Epithelial cell of prostate (primary cell): ENCODE measurements at places on chromosomes 7 and 10.
A peak's percentile ranks its signal among the peaks of the same experiment; 100 is the strongest.

DNA sequence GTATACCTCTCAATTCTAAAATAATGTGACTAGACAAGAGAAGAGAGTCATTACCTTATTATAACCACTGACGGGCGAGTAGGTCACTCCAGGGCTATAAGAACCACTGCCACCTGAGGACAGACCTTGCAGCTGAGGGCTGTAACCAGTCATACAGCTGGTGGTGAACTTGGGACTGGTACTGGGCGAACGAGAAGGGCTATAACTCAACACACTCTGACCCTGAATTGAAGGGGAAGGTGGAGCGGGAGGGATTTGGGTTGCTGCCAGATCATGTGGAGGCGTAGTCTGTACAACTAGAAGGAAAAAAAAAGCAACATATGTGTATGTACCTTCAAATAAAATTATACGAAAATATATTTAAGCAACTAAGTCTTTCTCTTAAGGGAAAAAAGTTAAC, 3.4 kb downstream of the TMEM209 start:
- no peak for DNase-seq

DNA sequence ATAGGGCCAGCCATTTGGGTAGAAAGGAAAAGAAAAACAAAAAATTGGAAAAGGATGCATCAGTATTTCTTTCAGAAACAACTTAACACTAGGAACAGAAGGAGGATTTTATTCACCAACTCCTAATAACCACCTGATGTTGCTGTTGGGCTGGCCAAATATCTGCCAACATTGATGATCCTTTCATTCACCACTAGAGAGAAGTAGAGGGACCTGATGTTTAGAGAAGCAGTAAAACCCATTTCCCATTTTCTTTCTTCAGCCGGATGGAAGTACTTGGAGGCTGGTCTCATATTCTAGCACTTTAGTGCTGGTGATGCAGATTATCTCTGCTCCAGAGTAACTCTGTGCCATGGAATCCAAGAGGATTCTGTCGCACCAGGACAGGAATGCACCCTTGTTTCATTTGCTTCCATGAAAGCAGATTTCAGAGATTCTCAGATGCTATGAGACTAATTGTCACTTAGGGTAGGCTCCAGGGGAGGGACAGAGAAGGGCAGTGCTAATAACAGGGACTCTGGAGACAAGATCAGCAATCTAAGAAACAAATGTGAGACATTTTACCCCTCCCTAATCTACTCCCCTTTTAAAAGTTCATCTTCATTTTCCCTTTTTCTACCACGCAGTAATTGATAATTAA, 3.1 kb downstream of the KLLN start:
- DNase-seq: no peak

- no peak for DNase-seq
These were observed 34.6 kb upstream of the ST7 start for GRCh38 chr7:116918704-116919103.

- no peak for DNase-seq
These were observed 516.3 kb upstream of the MKI67 start for GRCh38 chr10:128642502-128642901.

DNA sequence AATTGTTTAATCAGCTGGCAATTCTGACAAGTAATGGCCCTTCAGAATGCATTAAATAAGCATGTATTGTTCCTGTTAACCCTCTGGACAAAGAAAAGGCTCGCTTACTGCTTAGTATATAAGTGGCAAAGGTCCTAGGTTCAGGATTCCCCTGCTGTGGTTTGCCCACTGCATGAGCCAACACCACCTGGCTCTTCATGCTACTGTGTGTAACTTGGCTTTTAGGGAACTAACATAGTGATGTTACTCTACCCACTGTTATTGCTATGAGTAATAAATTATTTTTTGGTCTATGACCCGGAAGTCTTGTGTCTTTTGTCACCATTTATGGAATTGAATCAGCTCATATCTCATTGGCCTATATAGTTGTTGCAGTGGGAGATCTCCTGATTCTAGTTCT, 791.7 kb upstream of the PHF14 start:
- DNase-seq: no peak

DNA sequence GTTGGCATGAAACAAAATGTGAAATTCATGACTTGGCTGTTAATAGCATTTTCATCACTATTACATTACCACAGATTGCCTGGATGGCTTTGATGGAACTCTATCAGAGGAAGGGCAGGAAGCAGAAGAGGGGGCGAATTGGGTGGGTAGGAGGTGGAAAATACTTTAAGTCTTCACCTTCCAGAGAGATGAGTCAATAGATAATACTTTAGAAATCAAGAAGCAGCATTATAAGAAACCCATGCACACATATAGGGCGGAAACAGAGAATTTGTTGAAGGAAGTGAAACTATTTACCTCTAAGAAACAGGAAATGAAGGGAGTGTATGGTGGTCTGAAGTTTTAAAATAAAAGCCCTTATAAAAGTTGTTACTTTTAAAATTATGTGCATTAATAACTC, 152.1 kb upstream of the TARP start:
- no peak for DNase-seq

DNA sequence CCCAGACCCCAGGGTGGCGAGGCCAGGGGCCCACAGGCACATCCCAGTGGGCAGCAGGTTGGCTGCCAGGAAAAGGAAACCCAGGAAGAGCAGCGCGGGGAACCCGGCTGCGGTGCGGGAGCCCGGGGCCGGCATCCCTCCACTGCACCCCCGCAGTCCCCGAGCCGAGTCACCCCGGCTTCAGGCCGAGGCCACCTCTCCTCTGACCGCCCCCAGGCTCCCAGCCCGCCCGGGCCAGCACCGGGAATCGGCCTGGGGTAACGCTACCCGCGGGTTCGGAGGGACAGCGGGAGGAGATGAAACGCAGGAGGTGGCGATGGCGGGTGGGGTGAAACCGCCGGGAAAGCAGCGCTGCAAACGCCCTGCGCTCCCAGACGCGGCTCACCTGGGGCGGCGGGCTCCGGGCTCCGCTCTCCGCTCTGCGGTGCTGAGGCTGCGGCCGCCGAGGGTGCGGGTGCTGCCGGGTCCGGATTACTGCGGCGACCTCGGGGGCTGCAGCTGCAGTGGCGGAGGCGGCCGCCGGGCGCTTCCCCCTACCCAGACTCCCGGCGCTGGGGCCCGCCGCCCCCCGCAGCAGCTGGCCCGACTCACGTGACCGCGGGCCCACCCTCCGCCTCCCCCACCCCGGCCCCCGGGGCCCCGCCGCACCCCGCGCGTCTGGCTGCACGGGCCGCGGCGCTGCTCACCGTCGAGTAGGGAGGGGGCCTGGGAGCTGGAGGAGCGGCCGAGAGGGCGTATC, at the start of gene SCRN1:
Gene SCRN1, minus strand, starts transcription at position 545 of the 739 bp plus-strand sequence. CDS start 20,734 bp downstream, outside the sequence.
- DNase-seq: no peak

GRCh38 chr10:112842832-112843360, 107.2 kb upstream of the TCF7L2 start:
- no peak for DNase-seq

DNA sequence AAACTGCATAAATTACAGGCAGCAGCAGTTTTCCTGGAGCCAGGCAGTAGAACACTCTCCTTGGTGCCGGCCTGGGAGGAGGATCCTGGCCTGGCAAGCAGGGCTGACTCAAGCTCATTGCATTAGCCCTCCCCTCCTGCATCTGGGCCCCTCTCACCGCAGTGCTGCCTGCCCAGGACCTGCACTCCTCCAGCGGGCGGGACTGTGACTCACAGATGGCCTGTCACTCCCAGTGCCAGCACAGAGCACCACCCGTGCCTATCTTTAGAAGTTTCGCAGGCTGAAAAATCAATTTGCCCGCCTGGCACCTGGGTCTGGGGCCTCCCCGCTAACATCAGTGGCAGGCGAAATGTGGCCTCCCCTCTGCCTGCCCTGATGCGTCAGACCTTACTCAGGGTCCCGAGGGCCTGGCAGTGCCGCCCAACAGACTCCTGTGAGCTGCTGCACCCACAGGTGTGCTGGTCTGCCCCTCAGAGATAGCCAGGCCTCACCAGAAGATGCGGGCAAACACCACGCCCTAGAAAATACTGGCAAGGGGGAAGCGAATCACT, 123.8 kb downstream of the KCNMA1 start:
- DNase-seq: no peak

GRCh38 chr7:3397324-3397723, 96.3 kb downstream of the SDK1 start:
- DNase-seq: no peak

- DNase-seq: no peak
These were observed 54.5 kb downstream of the GBF1 start for GRCh38 chr10:102299873-102300272.

DNA sequence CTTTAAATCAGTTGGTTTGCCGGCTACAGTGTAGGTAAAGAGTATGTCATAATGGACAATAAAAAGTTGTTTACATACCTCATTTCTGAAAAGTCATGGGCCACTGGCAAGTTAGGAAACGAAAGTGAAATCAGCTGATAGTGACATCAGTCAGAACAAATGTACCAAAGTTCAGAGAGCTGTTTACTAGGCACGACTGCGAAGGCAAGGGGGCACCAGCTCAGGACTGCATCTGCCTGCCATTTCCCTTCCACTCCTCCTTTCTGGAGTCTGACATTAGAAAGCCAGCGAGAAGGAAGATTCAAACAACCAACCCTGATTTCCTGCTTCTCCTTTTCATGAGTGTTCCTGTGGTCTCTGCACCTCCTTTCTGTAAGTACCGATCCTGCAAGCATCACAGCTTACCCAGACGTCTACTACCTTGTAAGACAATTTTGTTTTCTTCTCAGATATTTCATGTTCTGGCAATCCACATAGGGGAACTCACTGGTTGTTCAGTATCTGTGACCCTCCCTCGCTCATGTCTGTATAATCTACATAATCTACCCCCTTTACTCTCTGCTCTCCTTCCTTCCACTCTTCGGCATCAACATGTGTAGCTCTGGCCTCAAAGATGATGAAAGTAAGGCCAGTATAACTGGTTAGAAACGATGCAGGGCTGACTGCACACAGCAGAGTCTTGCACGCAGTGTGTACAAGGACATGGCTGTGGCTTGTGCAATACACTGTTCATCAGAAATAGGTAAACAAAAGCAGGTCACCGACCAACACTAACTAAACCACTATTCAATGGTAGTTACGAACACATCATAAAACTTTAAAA, at the start of gene TMEM140:
Gene TMEM140, plus strand, starts transcription at position 174 of the 823 bp plus-strand sequence. CDS start 16,370 bp downstream, outside the sequence.
- DNase-seq: peak; percentile 37

DNA sequence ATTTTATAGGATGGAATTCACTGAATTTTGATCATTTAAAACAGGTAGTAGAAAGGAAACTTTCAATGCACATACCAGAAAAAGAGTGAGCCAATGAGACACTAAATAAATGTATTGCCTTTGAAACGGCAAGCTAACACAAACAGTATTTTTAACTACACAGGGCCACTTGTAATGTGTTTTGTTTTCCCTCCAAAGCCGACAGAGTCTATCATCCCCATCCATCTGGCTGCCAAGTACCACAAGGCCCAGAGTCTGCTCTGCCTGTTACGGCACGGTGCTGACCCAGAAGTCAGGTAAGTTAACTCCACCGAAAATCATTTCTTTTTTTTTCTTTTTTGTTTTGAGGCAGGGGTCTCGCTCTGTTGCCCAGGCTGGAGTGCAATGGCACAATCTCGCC, 1.5 kb downstream of the ANKRD61 start:
- no peak for DNase-seq

- DNase-seq: no peak
These were observed 23.2 kb downstream of the POR start for GRCh38 chr7:75937958-75938786.

- DNase-seq: no peak
These were observed 21.7 kb downstream of the AQP1 start for GRCh38 chr7:30933124-30933974.

DNA sequence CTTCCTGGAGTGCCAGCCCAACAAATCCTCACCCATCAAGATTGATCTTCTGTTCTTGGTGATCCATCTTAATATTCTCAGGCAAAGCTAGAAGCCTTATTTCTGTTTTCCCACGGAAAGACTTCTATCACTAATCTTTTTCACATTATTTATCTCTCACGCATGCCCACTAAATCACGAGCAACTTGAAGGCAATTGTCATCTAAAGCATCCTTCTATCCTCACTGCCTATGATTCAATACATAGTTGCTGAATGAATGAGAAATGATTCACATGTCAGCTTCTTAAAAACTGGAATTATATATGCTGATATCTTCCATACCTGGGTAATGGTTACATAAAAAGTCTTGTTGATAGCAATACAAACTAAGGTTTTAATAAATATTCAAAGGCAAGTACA, 12.6 kb upstream of the COL1A2 start:
- no peak for DNase-seq

DNA sequence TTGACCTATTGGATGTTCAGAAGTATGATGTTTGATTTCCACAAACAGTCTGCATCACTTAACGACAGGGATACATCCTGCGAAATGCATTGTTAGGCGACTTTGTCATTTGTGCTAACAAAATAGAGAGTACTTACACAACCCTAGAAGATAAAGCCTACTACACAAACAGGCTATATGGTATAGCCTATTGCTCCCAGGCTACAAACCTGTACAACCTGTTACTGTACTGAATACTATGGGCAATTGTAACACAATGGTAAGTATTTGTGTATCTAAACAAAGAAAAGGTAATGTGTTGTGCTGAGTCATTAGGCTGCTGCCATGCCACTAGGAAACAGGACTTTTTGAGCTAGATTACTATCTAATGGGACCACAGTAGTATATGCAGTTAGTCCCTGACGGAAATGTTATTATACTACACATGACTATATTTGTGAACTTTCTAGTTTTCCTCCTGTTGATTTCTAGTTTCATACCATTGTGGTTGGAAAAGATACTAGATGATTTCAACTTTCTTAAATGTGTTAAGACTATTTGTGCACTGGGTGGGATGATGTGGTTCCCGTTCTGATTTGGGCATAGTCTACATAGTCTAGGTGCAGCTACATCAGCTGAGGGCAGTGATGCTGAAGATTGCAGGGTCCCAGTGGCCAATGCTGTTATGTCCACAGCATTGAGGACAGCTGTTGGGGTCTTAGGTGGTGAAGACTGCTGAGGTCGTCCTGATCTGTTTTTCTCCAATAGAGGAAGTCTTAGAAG, 161.7 kb downstream of the HTR7 start:
- DNase-seq: peak; percentile 10

DNA sequence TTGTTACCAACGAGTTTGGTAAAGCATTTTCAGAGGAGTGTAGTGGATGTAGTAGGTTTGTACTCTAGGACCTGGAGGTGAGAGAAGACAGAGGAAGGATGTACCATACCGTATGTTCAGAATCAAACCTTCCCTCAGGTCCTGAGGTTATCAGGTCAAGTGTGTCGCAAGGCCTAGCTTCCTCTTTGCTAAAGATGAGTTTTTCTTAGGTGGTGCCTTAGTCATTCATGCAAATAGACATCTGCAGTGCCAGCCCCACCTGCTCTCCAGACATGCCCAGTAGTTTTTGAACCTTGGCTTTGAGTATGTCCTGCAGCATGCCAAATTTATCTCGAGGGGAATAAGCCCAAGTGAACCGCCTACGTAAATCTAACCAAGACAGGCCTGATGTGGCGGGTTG, 71.3 kb downstream of the HDAC9 start:
- DNase-seq: no peak

- no peak for DNase-seq
These were observed 61.3 kb downstream of the RAPGEF5 start for GRCh38 chr7:22295402-22296264.

- no peak for DNase-seq
These were observed 595.1 kb downstream of the PARD3 start for GRCh38 chr10:34219753-34220548.

- no peak for DNase-seq
These were observed 113.1 kb downstream of the CTTNBP2 start for GRCh38 chr7:117759950-117760640.
